ENCODE measurements at places on chromosomes 6 and 20.

GRCh38 chr20:47360297-47361056 lies 4.0 kb upstream of the ZMYND8 start:
- peak; percentile 97 for DNase-seq

DNA sequence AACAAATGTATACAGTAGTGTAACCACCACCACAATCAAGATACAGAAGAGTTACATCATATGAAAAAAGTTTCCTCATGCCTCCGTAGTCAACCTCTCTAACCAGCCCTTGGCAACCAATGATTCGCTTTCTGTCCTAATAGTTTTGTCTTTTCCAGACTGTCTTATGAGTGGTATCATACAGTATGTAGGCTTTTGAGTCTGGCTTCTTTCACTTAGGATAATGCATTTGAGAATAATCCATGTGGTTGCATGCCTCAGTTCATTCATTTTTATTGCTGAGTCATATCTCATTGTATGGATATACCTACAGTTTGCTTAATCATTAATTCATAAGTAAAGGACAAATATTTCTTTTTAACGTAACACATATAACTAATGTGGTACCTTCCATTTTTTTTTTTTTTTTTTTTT lies 86.4 kb upstream of the RIPOR2 start:
- DNase-seq = peak; percentile 66

DNA sequence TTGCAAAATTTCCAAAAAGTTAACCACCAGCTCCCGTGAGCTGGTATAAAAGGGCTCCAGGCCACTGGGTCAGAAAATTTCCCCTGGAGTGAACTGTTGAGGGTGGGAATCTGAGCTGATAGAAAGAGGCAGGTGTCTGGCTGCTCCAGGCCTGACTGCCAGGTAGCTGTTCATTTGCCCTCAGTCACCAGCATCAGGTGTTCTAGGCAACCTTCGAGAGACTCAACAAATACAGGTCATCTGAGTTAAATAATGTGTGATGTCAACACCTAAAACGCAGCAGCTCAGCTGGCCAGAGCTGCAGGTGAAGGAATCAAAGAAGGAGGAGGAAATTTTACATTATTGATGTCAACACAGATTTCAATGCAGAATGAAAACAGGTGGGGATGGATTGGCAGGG lies 46.7 kb downstream of the KCNK5 start:
- DNase-seq = no peak

DNA sequence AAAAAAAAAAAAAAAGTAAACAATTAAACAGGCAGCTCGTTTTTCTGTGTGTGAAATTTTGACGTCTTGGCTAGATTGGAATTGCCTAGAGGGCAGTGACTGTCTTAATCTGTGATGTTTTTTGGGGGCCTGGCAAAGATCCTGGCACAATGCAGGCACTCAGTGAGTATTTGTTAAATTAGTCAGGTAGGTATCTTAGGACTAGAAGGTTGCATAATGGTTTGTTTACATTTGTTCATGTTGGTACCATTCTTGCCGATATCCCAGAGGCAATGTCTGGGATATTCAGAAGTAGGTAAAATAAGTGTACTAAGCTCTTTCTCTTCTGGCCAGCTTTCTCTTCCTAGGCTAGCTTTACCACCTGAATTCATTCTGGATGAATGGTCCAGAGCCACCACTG lies 2.5 kb downstream of the AAR2 start:
- DNase-seq = no peak

GRCh38 chr6:132063738-132064137 lies 112.6 kb upstream of the CCN2 start:
- DNase-seq = peak; percentile 74

DNA sequence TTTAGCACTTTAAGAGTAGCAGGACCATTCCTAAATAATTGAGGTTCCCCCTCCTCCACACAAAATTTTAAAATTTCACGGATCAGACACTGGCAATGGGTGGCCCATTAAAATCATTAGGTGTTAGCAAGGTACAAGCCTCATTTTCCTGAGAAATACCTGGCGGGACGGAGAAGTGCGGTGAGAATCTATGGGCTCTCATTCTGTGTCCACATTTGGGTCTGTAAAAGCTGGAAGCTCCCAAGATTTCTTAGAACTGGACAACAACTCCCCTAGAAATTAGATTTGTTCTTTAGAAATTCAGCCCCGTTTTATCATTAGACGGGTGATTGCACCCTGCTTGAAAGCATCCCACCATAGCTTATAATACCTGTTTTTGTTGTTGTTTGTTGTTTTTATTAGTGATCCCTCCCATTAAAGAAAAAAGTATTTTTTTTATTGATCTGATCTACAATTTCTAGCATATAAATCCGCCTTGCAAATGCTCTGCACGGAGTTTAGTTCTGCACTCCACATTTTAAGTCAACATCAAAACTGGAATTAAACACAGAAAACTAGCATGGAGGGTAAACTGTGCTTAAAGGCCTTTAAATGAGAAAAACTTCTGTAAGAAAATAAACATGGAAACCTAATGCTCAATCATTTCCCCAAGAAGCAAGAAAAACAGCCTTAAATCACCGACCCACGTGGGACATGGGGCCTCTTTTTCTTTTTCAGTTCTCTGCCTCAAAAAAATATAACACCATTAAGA lies 5.7 kb downstream of the SIM1 start:
- no peak for DNase-seq

DNA sequence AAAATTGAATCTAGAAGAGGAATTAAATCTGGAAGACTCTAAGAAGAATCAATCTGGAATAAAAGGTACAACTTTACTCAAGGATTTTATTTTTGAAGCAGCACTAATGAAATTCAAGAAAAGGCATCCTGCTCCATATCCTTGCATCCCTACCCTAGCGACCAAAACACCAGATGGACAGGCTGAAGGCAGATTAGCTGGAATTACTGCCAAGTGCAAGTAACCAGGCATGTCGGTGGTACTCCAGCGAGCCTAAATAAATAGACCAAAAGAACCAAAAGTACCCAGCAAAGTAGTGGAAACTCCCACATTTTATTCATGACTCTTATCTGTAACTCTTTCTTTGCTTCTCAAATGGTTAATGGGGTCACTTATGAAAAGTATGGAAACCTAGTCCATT lies 21.0 kb downstream of the OPRM1 start:
- no peak for DNase-seq

Measured in cardiac muscle cell (in vitro differentiated cells and primary cell).